ENCODE measurements at places on chromosomes 7 and 10. TPM values are rescaled to one million over a fixed set of nuclear protein-coding genes. Genes with fewer than 3 reads are reported as not detected.
A peak's percentile ranks its signal among the peaks of the same experiment; 100 is the strongest.

- DNase-seq: peak; percentile 46
Measured at GRCh38 chr7:27346531-27347275, 104.1 kb downstream of the EVX1 start.

DNA sequence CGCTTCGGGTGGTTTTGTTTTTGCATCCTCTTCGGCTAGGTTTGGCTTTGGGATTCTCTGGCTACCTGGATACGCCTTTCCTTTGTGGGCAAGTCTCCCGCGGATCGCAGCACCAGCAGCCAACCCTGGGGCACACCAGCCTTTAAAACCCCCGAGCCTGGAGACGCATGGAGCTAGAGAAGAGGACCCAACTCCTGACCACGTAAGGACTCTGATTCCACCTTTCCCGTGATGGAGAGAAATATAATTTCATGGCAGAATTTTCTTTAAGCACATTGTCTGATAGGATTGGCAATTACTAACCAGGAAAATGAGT lies 535.4 kb upstream of the GALNT17 start:
- DNase-seq: no peak

DNA sequence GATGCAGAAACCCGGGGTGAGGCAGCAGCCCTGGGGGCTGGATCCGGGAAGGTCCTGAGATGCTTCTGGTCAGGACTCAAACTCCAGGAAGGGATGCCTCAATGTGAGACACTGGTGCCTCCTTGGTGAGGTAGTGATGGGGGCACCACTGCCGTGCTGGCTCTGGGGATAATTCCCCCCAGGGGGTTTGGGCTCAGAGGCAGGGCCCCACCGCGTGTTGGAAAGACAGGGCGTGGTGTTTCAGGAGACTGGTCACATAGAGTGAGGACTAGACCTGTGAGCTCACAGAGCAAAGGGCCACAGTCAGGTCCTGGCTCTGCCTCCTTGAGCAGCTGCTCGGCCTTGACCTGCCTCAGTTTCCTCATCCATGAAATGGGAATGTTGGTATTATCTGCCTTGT lies 361.9 kb downstream of the GLRX3 start:
- no peak for DNase-seq

DNA sequence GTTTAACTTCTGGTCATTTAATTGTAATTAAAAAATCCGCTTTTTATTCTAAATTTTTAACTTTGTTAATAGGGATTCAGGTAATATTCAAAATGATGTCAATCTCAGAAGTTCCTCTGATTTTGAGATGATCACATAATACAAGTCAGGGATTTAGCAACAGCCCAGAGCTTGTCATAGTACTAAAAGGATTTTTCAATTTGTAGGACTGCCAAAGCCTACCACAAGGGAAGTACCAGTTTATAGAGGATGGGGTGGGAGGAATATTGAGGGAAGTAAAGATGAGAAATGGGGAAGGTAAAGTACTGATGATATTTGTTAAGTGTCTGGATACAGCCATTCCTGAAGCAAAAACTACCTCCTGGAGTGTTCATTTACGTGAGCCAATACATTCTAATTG lies 278.2 kb upstream of the TEX47 start:
- no peak for DNase-seq

DNA sequence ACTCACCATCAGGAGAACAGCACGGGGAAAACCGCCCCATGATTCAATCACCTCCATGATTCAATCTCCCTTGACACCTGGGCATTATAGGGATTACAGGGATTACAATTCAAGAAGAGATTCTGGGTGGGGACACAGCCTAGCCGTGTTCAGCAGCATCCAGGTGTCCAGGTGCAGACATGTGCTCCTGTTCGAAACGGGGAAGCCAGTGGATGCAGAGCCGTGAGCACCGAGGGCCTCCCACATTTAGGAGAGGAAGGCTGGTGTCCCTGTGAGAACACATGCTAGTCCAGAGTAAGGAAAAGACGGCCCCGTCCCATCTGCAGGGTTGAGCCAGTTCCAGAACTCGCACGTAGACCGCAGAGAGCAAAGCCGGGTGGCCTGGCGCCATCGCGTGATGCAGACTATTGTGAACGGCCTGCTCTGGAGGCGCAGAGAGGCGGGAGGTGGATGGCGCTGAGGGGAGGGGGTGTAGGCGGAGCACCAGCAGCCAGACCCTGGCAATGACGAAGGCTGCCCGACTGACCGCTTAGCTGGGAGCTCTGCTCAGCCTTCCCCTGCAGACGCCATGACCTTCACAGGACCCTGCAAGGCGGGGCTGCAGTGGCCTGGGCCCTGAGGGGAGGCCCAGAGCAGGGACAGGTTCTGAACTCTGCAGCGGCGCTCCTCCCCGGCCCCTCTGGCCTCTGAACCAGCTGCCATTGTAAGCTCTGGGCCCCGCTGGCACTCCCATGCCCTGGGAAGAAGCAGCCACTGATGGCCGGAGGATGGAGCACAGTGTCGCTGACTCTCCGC lies 141.6 kb upstream of the TCERG1L start:
- no peak for DNase-seq

DNA sequence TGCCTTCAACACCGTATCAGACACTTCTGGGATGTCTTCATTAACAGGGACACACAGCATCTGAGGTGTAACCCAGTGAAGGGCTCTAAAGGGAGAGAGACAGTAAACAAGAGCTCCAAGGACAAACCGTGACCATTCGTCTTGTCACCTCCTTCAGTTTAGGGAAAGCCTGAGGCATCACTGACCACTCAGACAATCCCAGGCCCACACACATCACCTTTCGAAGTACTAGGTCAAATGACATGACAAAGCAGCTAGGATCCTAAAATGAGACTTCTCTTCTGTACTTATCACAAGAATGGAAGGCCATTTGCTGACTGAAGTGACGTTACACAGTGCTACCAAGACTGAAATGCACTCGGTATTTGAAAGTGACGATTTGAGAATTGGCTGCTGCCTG lies 200.7 kb upstream of the KCTD7 start:
- no peak for DNase-seq

The PHYHIPL gene
- not detected for total RNA-seq

GRCh38 chr7:47227762-47228177 lies 354.1 kb downstream of the TNS3 start:
- DNase-seq: peak; percentile 86

DNA sequence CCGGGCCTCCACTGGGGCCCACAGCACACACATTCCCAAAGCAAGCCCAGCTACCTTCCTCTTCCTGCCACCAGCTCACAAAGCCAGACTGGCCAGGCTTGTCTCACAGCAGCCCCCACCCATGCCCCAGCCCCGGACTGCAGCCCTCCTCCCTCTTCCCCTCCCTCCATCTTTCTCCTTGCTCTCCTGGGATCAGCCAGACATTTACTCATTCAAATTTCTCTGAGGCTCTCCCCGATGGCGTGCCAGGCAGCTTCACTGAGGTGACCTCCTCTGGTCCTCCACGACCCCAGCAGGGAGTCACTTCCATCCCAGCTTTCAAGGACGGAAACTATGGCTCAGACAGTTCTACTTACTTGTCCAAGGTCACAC lies 187.5 kb downstream of the GRID1 start:
- DNase-seq: no peak

The CALHM1 gene
- not detected for total RNA-seq

DNA sequence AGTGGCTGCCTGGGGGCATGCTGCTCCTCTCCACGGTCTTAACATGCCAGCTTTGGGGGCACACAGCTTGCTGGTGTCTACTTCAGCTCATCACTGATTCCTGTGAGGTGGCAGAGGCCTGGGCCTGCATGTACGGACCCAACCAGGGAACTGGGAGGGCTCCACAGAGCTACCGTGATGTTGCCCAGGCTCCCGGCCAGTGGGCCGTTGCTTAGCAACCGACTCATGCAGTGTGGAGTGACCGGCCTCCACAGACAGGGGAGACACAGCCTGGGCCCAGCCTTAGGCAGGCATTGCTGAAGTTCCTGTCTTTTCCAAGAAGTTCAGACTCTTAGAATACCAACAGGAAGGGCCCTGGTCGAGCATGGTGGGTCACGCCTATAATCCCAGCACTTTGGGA lies 25.8 kb upstream of the SH2B2 start:
- no peak for DNase-seq

DNA sequence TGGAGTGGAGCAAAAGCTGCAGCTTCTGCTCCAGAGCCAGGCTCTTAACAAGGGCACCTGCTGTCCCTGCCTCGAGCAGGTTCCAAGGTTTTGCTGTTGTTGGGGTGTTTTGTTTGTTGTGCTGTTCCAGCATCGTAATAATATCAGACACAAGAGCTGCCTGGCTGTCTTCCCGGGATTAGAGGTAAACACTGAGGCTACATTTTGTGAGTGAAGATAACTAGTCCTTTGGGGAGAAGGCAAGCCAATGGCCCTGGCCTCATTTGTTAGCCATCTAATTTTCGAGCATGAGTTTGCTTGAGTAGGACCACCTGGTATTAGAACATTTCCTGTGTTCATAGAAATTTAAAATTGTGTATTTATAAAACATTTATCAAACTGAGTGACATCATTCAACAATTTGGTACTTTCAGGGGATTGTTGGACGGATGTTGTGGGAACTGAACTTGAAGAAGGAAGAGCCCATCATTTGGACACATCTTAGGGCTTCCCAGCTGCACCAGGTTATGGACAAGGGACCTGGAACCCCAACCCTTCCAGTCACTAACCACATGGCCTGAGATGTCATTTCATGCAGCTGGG lies 555.0 kb downstream of the TNS3 start:
- no peak for DNase-seq

GRCh38 chr10:34555653-34556052 lies 259.4 kb downstream of the PARD3 start:
- DNase-seq: no peak

DNA sequence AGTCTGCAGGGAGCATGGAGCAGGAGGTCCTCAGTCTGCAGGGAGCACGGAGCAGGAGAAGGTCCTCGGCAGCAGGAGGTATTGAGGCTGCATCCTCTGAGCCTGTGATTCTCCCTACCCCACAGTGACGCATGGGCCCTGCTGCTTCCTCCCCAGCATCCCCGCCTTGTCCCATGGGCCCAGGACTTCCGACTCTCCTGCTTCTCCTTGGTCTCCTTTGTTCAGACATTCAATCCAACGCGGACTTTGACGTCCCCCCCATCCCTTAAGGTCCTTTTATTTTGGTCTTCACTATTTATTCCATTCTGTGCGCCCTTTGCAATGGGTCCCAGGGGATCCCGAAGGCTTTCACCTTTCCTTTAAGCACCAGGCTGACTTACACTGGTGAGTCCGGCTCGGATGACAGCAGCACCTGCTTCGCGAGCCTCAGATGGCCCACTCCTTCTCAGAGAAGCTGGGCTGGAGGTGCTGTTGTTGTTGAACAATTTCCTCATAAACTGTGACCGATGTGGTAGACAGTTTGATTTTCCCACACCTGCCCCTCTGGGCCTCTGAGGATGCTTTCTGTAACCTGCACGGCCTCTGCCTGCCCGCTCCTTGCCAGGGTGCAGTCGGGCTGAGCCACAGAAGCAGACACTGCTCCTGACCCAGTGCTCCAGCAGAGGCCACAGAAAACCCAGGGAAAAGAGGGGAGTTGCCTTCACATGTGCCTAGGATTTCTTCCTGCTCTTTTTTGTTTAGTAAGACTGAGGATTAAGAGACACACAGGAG lies 407.2 kb upstream of the SHH start:
- no peak for DNase-seq

The MBL2 gene
- 0.17 TPM for total RNA-seq

GRCh38 chr7:100099452-100099851 lies 1.7 kb downstream of the MCM7 start:
- DNase-seq: no peak

- no peak for DNase-seq
Measured at GRCh38 chr10:130421909-130422308, 285.7 kb downstream of the GLRX3 start.

DNA sequence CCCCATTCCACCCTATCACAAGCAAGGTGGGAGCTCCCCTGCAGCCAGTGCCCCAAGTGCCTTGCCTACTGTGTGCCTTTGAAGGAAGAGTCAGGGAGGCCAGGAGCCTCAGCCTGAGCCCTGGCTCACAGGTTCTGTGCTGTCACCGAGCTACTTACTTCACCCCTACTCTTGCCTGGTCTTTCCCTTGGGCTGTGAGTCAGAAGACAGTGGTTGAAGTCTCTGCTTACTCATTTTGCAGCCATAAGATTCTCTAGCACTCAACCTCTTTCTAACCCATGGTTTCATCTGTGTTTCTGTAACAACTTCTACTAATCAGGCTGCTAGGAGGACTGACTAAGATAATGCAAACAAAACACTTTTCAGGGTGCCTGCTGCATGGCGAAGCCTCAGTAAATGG lies 114.5 kb downstream of the PLCE1 start:
- peak; percentile 6 for DNase-seq

- no peak for DNase-seq
Measured at GRCh38 chr7:123901101-123901500, 23.9 kb upstream of the SPAM1 start.

DNA sequence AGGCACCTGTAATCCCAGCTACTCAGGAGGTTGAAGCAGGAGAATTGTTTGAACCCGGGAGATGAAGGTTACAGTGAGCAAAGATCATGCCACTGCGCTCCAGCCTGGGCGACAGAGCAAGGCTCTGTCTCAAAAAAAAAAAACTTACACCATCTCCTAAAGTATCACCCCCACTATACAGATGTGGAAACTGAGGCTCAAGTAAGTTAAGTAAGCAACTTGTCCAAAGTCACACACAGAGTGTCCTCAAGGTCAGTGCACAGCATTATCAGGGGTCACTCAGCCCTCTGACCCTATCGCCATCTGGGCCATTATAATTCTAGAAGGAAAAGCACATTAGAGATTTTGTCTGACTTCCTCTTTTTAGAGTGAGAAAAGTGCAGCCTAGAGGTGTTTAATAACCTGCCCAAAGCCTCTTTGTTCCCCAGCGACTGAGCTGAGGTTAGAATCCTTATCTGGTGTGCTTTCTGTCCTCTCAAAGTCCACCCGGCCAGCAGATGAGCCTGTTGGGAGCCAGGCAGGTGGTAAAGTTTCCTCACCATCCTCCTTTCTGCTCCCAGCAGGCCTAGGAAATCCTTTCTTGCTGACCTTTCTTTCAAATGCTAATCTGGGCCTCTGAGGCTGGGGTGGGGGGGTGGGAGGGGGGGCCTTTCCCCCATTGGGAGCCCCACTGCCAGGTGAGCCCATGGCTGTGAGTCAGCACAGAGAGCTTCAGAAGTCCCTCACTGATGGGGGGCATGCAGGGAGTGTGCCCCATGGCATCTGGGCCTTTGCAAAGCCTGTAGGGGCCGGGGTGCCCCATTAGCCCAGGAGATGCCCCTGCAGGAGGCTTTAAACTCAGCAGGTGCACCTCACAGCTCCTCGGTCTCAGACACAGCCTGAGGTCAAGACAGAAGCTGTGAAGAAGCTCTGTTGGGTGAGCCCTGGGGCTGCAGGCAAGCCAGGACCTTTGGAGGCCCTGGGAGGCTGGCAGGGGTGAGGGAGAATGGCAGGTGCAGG lies 12.0 kb upstream of the KCNMA1 start:
- no peak for DNase-seq

GRCh38 chr7:46844486-46844885 lies 737.4 kb downstream of the TNS3 start:
- DNase-seq: no peak

DNA sequence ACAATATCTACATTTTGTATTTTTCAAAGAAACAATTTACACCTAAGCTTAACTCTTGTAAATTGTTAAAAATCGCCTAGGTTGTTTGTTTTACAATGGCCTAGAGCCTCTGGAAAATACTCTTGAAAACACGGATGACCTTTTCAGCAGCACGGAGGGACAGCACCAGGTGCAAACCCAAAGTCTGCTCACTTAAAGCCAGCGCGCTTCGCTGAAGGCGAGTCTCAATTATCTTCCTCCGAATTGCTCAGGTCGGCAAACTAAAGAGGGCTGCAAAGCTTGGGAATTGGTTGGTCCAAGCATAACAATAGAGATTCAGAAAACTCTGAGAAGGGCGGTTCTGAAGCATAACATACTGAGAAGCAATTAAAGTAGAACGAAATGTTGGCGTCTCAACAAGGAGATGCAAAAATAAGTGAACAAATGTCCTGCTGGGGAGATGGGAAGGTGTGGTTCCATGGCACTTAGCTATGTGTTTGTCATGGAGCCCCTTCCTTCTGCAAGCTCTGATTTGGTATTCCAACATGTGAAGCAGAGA lies 139.9 kb upstream of the PITRM1 start:
- DNase-seq: no peak

Measured in Caki2 (cell line).